Sigmoid colon (tissue), 7 donors: ENCODE measurements at places on chromosomes 2 and 18. TPM values are rescaled to one million over a fixed set of nuclear protein-coding genes. Genes with fewer than 3 reads are reported as not detected.
A peak's percentile ranks its signal among the peaks of the same experiment; 100 is the strongest.

DNA sequence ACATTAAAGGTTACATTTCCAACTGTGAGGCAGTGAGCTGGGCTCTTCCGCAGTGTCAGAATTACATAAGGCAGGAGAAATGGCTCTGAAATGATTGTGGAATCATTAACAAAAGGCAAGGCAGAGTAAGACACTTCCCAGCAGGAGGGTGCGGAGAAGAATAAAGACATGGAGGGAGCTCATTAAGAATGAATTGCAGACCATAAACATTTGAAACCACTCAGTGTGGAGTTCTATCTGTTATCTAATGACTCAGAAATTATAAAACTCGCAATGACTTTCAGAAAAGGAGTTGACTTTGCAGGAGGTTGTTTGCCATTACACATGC, 77.0 kb downstream of the SMIM21 start:
- no peak for DNase-seq

TMEFF2 gene
- 0.16 TPM for total RNA-seq

ROCK2 gene
- total RNA-seq: 43.5 TPM

GRCh38 chr2:77387324-77387723, 134.9 kb downstream of the LRRTM4 start:
- no peak for DNase-seq

DNA sequence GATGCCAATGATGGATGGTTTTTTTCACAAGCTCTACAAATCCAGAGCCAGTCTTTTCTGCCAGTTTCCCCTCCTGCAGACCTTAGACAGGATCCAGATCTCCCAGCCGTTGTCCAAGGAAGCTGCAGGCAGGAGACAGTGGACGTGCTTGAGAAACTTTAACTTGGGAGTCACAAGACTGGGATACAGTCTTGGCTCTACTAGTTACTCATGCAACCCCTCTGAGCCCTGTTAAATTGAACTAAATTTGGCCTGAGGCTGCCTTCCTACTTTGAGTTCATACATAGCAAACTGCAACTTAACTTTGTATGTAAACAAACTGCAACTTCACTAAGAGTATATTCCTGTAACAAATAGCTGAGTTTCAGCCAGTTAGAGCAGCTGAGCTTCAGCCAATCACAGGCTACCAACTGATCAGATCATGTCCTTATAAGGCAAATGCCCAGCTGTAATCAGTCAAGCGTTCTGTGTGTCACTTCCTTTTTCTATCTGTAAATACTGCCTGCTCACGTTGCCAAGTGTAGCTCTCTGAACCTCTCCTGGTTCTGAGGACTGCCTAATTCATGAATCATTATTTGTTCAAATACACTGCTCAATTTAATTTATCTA, 140.9 kb downstream of the CAPN13 start:
- DNase-seq: peak; percentile 85

SCYGR4 gene
- not detected for total RNA-seq

- DNase-seq: no peak
These were observed 54.8 kb downstream of the RTP5 start for GRCh38 chr2:241924069-241924908.

POMC gene
- total RNA-seq: 18.1 TPM

- no peak for DNase-seq
These were observed 54.8 kb upstream of the KLHL29 start for GRCh38 chr2:23330214-23330613.

GRCh38 chr2:230218421-230218820, 1.4 kb downstream of the SP110 start:
- DNase-seq: no peak

DNA sequence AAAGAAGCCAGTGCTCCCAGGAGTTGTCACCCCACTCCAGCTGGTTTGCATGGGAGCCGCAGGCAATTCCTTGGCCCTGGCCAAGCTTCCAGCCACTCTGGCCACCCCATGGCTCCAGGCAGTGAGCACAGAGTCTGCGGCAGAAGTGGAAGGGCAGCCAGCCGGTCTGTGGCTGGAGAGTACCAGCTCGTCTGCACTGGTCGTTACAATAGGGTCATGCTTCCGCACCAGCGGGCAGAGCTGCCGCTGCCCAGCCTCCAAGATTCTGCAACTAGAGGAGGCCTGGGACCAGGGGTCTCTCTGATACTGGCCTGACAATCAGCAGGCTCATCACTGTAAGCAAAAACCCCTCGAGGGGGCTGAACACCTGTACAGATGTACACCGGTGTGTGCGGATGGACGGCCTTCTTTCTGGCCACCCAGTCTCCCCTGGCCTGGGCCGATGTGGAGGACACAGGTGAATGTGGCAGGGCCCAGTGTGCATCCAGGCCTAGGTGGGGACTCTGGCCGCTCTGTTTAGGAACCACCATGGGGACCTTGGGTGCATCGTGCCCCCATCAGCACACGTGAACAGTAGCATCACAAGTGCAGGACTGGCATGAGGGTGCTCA, 51.9 kb upstream of the ODC1 start:
- no peak for DNase-seq

GRCh38 chr18:59837586-59837985, 62.2 kb upstream of the PMAIP1 start:
- DNase-seq: no peak

DNA sequence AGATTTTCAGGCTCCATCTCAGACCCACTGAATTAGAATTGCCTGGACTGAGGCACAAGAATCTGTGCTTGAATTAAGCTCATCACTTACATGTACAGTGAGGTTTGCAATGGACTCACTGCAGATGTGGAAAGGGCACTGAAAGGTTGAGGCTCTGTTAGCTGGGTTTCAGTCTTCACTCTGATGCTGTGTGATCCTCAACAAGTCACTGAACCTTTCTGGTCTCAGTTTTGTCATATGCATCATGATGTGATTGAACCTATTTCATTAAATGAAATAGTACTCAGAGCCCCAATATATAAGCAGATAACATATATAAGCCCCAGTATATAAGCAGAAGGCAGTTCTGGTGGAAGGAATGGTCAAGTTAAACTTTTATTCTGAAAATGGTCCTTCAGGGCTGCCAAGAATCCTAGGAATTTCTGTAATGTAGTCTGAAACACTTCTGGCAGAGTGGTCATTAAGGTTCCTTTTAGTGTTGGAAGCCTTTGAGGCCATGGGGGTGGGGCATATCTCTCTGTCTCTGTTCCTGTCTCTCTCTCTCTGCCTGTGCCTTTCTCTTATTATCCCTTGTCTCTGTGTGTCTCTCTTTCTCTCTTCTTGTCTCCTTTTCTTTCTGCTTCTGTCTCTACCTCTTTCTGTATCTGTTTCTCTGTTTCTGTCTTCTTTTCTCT, 110.4 kb downstream of the ADCYAP1 start:
- DNase-seq: no peak

DNA sequence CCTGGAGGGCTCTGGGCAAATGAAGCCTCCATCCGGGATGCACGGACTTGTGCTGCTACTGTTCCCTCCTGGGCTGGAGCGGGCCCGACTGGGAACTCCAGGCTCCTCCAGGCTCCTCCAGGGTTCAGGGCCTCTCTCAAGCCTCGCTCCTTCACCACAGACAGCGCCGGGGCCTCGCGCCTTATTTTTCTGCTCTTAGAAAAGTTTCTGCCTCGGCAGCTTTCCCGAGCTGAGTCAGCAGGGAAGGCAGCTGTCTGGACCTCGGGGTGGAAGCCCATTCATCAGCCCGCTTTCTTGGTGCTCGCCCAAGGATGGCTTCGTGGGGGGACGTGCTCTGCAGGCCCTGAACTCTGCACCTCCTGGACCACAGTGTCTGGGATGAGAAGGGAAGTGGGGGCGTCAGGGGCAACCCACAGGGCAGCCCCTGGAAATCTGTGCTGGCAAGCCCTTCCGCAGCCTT, 12.9 kb upstream of the TEX51 start:
- DNase-seq: peak; percentile 72

DNA sequence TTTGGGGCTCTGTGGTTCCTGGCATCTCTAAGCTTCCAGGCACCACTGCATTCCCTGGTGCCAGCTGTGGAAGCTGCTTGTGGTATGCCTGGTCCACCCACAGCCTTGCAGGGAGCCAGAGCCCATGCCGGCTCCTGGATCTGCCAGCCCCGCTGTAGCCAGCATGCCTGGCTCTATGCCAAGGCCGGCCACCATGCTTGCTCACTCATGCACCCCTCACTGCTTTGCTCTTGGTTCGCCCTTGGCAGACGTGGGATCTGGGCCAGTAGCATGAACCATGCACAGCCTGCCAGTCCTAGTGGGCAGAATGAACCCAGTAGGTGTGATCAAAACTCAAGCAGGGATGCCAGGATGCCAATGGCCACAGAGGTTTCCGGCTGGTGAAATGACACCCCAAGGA, 634.2 kb upstream of the TMEFF2 start:
- no peak for DNase-seq

TFPI gene
- 29.3 TPM for total RNA-seq

FLACC1 gene
- 1.6 TPM for total RNA-seq

- DNase-seq: no peak
These were observed 32.7 kb upstream of the ADNP2 start for GRCh38 chr18:80076379-80076778.

CTAGE1 gene
- not detected for total RNA-seq

- DNase-seq: peak; percentile 67
These were observed 639 bp downstream of the MRO start for GRCh38 chr18:50819027-50819727.

GRCh38 chr2:185142677-185143076, 544.3 kb downstream of the ZNF804A start:
- no peak for DNase-seq

ALPG gene
- total RNA-seq: not detected

SCG2 gene
- total RNA-seq: 16.8 TPM

DTNA gene
- 96.0 TPM for total RNA-seq

UGT1A5 gene
- not detected for total RNA-seq

- DNase-seq: no peak
These were observed 203.3 kb downstream of the AFF3 start for GRCh38 chr2:99939135-99939534.

DNA sequence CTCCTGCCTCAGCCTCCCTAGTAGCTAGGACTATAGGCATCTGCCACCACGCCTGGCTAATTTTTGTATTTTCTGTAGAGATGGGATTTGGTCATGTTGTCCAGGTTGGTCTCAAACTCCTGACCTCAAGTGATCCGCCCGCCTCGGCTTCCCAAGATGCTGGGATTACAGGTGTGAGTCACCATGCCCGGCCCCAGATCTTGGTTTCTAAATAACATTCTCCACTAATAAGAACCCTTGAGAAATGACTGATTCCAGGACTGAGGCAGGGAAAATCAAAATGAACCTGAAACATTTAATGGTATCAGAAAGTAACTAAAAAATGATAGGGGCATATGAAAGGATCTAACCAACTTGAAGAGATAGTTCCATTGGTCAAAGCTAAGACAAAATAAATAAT, 34.0 kb downstream of the BMPR2 start:
- no peak for DNase-seq

- DNase-seq: no peak
These were observed 74.0 kb upstream of the SULT1C3 start for GRCh38 chr2:108165729-108166128.

DNA sequence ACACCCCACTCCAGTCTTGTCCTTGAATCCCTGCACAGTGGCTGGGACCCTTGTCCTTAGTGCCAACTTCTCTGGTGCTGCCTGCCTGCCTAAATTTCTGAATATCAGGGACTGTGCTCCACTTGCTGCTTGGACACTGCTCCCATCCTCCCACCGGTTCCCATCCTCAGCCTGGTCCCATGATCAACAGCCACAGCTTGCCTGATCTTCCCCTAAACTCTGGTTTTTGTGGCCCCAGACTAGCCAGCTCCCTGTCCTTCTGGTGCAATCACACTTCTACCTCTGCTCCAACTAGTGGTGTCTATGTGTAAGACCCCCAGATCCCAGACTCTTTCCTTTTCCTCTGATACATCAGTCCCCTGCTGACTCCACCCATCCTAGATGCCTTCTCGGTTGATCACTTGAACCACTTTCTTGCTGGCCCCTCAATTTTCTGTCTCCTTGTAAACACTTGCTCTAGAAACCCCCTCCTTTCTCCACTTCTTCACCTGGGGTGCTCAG, 37.2 kb upstream of the POLE4 start:
- DNase-seq: no peak

- DNase-seq: no peak
These were observed 113.8 kb upstream of the SLC1A4 start for GRCh38 chr2:64875368-64875767.

MYO5B gene
- 0.36 TPM for total RNA-seq

CD28 gene
- 0.82 TPM for total RNA-seq

PROKR1 gene
- not detected for total RNA-seq

RND3 gene
- 29.8 TPM for total RNA-seq

GRCh38 chr18:47582093-47582492, 330.6 kb upstream of the SKOR2 start:
- DNase-seq: no peak

DNA sequence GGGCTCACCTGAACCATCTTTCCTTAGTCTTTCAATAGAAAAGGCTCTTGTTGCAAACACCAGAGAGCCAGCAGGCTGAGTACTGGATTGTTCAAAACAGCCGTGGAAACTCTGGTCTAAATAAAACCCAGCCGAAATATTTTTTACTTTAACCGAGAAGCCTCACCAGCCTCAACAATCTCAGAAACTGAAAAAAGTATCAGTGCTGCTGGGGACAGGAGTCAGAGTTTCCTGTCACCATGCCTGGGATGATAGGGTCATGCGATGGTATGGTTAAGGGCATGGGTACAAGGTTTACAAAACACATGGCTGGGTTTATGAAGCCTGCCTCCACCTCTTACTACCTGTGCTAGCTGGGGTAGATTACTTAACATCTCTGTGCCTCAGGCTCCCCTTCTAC, 55.3 kb upstream of the FZD7 start:
- DNase-seq: peak; percentile 6

GRCh38 chr18:6994771-6995430, 122.7 kb downstream of the LAMA1 start:
- no peak for DNase-seq

GRCh38 chr2:67277450-67277849, 119.7 kb upstream of the ETAA1 start:
- no peak for DNase-seq

MC5R gene
- not detected for total RNA-seq

ACOXL gene
- not detected for total RNA-seq

DLX2 gene
- under 0.01 TPM for total RNA-seq
